Stimulated activated CD8-positive, alpha-beta memory T cell treated with anti-CD3 and anti-CD28 coated beads, Interleukin-4, amount 100 ng/mL, for 1 hour (primary cell): ENCODE measurements at places on chromosomes 3 and 15.

DNA sequence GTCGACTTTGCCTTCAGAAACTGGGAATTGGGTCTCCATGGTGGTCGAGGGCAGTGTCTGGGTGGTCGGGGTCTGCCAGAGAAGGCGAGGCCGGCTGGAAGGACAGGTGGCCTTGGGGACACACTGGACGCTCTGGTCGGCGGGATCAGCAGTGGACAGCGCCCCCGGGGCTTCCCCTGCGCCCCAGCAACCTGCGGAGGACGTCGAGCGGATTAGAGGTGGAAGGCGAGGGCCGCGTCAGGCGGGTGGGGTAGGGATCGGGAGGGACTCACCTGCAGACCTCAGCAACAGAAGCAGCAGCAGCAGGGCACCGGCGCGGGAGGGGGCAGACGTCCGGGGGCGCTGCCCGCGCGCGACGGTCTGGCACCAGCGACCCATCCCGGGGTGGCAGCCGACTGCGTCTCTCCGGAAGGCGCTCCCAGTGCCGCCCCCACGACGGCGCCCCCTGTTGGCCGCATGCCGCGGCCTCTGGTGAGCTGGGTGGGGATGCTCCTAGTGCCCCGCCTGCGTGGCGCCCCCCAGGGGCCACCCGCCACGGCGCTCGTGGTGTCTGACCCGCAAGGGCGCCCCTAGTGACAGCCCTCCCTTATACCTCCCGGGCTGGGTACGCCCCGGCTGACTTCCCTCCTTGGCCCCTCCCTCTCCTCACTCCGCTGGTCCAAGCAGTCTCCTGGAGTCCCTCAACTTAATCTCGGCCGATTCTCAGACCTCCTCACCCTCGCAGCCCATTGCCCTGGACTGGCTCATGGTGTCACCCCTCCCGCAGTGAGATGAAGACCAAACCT lies at the start of gene PRSS50:
PRSS50 (minus strand) TSS at position 423 of the 785 bp plus-strand sequence; CDS start at position 378, 45 bp downstream.
- no peak for DNase-seq

GRCh38 chr15:80478075-80478474 lies 73.9 kb downstream of the ARNT2 start:
- DNase-seq = no peak

DNA sequence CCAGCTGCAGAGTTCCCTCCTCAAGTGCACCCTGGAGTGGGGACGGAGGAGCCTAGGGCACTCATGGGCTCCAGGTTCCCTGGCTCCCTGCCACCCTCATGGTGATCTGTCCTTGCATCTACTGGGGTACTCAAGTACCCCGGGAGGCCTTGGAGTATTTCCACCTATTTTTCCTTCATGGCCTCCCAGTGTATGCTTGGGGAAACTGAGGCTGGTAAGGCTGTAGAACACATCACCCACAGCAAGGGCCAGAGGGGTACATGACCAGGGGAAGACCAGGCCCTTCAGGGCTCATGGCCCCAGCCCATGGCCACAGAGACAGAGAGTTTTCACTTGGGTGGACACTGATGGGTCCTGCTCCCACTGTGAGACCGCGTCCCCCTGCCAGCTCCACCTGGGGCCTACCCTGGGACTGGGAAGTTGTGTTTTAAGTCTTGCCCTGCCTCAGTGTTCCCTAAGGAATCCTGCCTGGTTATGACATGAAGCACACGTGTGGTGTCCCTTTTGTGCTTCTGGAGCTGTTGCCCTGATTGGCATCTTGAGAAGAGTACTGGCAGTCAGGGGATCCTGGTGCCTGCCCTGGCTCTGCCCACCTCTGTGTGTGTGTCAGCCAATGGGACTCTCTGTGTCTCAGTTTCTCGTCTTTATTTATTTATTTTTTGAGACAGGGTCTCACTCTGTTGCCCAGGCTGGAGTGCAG lies 132.8 kb downstream of the TJP1 start:
- DNase-seq = no peak

- no peak for DNase-seq
Observed at GRCh38 chr15:33623010-33623409, 312.2 kb downstream of the RYR3 start.

DNA sequence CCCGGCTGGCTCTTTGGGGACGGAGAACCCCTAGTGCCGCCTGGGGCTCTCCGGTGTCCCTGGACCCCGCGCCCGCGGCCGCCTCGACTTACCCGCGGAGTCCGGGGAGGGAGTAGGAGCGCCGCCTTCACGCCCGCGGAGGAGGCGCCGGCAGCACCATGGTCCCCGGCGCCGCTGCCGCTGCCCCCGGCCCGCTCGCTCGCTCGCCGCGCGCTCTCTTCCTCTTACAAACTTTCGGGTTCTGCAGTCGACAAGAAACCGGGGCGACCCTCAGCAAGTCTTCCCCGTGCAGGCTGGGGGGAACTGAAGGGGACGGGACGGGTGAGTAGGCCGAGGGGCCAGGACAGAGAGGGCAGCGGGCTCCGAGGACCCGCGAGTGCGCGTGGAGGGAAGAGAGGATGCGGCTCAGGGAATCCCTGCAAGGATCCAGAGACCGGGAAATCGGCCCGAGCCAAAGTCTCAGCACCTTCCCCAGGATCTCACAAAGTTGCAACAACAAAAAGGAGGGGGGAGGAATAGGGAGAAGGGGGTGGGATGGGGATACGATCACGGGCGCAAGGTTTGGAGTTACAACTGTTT lies 2.0 kb downstream of the FOXP1 start:
- DNase-seq = no peak

- DNase-seq = no peak
Observed at GRCh38 chr3:120560304-120561250, 35.6 kb upstream of the NDUFB4 start.

DNA sequence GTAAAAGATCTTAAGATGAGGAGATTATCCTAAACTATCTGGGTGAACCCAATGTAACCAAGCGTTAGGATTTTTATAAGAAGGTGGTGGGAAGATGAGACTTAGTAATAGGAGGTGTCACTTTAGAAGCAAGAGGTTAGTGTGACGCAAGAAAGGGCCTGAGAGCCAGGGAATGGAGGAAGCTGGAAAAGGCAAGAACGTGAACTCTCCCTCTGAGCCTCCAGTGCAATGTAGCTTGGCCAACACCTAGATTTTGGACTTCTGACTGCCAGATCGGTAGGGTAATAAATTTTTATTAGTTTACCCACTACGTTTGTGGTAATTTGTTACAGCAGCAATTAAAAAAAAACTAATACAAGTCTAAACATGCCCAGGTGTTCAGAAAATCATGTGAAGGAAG lies 20.8 kb upstream of the CNTN6 start:
- no peak for DNase-seq

- DNase-seq = no peak
Observed at GRCh38 chr15:82710208-82710555, 507 bp upstream of the AP3B2 start.
